ENCODE measurements at places on chromosomes 5 and 9.

DNA sequence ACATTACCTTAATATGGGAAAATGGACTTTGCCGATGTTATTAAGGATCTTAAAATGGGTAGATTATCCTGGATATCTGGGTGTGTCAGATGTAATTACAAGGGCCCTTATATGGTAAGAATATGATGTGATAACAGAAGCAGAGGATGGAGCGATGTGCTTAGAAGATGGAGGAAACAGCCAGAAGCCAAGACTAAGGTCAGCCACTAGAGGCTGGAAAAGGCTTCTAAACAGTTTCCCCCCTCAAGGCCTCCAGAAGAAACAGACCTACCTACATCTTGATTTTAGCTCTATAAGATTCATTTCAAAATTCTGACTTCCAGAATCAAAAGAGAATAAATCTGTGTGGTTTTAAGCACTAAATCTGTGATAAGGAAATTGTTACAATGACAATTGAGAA, 131.9 kb downstream of the CAAP1 start:
- DNase-seq = no peak

DNA sequence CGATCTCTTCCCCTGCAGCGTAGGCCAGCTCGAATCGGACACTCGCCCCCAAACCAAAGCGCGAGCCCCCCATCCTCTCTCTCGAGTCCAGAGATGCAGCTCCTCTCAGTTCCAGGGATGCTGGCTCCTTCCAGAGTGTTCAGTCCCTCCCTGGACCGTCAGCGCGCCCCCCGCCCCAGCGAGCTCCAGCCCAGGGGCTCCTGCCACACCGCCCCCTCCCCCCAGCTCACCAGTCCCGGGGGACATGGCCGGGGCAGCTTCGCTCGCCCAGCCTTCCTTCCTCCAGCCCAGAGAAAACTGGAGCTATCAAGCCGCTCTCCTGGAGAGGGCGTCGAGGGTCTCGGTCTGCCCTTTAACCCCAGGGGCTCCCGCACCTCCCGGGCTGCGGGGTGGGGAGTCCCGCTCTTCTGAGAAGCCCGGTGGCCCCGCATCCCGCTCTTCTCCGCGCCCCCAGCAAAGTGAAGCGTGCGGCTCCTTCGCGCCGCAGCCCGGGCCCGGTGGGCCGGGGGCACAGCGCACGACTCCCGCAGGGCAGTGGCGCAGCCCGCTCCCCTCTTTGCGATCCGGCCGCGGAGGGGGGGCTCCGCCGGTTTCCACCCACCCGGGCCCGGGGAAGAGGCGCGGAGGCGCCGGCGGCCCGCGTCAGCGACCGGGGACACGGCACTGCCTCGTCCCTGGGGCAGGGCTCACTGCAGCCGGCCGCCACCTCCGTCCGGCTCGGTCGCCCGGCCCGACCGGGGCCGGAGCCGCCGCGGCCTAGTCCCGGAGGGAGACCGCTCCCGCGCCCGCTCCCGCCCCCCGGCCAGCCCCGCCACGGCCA, 587 bp downstream of the MIER3 start:
- DNase-seq = no peak

DNA sequence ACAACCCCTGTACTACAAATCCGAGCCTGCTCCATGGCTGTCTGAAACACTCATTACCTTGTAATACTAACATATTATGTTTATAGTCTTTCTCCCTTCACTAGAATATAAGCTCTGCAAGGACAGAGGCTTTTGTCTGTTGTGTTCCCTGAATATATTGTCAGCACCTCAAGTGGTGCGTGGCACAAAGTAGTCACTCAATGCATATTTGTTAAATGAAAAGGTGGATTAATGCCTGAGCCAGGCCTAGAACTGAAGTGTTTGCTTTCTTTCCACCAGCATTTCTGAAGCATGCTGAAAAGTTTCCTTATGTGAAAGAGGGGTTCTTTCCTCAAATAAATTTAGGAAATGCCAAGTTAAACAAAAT, 36.3 kb downstream of the ELL2 start:
- no peak for DNase-seq

DNA sequence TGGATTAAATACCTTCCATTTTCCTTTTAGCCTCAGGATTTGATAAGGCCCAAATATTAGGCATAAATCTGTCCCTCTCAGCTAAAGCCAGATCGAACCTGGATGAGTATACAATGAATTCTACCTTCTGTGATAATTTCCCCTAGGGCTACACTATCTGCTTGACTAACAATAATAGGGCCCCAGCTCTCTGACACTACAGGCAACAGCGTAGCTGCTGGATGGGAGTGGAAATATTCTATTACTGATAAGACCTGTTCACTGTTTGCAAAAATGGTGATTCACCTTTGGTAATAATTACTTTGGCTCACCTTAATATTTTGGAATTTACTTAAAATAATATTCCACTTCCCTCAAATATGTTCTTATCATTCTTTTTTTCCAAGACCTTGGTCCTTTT, 644.2 kb upstream of the SEMA6A start:
- DNase-seq = peak; percentile 65

DNA sequence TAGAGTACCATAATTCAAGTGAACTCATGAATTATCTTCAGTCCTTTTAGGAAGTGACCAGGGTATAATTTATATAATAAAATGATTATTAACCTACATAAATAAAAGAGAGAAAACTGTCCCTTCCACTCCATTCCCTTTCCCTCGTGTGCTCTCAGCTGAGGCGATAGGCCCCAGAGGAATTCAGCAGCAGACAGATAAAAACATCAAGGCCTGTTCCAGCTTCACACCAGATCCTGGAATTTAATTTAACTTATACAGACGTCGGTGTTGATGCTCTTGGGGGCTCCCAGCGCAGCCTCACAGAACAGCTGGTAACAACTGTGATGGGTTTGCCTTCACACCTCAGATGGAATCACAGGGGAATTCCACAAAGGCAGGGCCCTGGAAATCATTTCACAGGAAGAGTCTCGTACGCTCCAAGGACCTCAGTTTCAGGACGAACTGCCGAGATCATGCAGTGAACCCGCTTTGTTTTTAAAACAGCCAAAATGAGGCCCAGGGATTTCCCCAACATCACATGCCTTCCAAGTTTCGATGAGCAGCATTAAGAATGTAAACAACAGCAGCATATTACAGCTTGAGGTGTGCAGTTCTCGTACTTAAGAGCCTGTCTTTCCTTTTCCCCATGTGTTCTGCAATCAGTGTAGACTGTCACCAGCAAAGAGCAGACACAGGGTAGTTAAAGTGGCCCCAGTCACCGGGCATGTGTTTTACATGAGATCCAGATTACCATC, 73.6 kb upstream of the ALDH1B1 start:
- peak; percentile 69 for DNase-seq

DNA sequence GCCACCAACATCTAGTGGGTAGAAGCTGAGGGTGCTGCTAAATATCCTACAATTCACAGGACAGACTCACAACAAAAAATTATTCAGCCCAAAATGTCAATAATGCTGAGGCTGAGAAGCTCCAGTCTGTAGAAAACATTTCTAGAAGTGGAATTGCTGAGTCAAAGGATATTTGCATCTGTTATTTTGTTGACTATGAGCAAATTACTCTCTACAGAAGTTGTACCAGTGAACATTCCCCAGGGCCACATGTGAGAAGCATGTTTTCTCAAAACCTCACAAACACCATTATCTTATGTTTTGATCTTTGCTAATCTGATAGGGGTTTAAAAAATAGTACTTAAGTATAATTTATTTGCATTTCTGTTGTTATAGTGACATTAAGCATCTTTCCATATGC, 15.4 kb downstream of the ITK start:
- no peak for DNase-seq

GRCh38 chr9:85290019-85290418, 451.7 kb downstream of the AGTPBP1 start:
- DNase-seq = no peak

DNA sequence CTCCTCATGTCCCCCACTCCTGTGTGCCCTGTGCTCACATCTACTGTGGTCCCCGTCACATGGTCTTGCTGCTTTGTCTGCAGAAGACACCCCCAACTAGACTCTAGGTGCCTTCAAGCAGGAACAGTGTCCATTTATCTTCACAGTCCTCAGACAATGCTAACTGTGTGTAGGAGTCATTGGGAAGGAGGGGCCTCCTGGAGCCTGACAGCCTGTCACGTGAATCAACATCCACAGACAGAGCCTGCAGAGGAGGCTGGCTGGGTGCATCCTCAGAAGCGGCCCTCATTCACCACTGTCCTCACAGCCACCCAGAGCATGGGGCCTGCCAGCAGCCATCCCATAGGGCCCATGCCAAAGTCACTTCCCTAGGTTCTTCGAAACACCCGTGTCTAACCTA, 98.7 kb downstream of the MED10 start:
- DNase-seq = no peak

DNA sequence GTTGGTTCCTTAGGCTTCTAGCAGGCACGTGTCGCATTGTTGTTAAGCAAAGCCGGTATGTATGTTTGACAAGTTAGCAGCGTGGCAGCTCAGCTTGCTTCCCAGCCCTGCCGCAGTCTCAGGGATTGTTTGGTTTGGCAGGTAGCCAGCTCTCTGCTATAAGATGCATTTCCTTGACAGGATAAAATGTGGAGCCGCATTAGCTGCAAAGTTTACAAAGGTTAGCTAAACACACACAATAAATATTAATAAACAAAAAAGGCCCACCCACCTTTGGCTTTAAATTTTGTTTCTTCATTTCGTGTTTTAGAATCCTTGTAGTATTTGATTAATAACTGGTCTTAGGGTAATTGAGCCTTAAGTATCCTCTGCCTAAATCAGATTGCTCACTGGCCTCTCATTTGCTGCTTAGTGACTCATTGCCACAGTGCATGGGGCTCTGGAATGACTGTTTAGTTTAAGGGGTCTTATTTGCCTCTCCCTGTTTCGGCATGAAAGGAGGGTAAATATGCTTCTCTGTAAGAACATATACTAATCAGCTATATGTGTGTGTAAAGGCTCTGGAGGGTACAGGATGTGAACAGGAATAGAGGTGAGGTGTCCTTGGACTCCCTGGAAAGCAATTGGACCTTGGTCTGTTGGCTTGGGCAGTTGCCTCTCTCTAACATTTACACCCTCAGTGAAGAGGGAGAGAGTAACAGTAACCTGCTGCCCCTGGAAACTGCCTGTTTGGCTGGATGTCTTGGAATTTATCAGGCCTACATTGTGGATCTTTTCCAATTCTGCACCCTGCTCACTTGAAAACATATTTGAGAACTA, 122.0 kb downstream of the GDNF start:
- peak; percentile 84 for DNase-seq

DNA sequence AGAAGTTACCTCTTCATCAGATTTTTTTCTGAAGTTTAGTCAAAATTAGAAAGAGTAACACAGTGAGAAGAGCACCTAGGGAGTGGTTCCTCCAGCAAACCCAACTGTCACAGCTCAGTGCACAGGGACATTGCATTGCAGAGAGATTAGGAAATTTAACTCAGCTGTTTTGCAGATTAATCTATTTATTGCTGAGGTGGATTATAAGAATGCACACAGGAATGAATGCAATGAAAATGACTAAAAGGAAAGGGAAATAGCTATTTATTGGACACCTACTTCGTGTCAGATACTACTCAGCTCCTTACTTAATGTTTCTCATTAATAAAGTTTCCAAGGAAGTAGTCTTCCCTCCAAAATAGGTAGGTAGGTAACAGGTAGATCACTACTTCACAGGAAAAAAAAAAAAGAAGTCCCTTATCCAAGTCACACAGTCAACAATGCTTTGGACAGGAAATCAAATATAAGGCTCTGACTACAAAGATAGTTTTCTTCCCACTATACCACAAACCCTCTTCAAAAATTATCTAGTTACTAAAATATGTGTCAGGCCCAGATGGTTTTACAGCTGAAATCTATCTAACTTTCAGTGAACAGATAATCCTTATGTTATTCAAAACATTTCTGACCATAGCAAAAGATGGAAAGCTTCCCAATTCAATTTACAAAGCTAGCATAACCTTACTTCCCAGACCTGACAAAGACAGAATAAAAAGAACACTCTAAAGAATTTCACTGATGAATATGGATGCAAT, 442.2 kb upstream of the MPDZ start:
- DNase-seq = no peak

DNA sequence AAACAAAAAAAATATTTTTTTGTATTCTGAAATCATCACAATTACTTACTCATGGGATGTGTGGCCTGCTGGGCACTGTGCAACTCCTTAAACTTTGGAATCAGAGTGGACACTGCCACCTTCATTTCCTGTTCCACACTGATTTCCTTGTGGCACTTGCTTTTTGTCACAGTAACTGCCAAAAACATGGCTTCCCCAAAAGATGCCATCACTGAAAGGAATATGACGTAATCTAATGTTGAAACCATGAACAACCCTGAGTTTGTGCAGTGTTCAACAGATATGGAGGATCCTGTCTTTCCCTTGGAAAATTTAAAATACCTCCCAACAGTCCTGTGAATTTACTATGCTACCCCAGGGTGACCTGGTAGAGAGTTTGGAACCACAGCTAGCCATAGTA, 12.6 kb upstream of the IL12B start:
- no peak for DNase-seq

DNA sequence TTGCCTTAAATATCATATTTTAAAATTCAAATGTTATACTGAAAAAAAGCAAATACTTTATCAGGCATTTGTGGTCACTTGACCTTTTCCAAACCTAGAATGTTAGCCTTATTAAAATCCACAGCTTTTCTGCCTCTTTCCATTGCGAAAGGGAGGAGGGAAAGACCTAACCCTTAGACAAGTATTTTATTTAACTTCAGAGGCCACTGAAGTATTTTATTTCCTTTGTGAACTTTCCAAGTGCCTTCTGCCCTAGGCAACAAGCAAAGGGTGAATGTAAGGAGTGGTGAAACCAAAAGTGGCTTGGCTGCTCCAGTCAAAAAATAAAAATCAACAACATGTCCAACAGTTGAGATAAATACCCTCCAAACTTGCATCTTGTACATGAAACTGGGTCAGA, 376.1 kb downstream of the EFNA5 start:
- no peak for DNase-seq

GRCh38 chr9:121107029-121107428, 32.3 kb downstream of the CNTRL start:
- peak; percentile 68 for DNase-seq

GRCh38 chr5:67404256-67405100, 207.9 kb upstream of the CD180 start:
- DNase-seq = peak; percentile 89

- DNase-seq = no peak
These were observed 3.6 kb upstream of the SCGB3A2 start for GRCh38 chr5:147874910-147875367.

DNA sequence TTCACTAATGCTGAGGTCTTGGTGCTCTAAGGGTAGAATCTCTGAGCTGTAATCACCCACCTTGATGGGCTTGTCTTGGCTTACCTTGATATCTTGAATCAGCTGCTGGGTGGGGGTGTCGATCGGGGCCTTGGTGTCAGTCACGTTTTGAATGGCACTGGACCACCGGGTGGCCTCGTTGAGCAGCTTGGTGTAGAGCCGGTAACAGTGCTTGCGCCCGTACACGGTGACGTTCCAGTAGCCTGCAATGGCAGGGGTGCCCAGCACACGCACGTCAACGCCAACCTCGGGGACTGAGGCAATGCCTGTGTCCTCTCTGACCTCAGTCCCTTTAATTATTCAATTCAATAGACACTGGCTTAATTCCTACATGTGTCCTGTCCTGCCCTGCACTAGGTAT, 63.1 kb upstream of the RETREG1 start:
- no peak for DNase-seq

- DNase-seq = no peak
These were observed 37.9 kb downstream of the LNPEP start for GRCh38 chr5:96973532-96974401.

GRCh38 chr9:92036756-92037155, 78.5 kb downstream of the SPTLC1 start:
- no peak for DNase-seq
